ENCODE measurements at places on chromosomes 3 and 15.

DNA sequence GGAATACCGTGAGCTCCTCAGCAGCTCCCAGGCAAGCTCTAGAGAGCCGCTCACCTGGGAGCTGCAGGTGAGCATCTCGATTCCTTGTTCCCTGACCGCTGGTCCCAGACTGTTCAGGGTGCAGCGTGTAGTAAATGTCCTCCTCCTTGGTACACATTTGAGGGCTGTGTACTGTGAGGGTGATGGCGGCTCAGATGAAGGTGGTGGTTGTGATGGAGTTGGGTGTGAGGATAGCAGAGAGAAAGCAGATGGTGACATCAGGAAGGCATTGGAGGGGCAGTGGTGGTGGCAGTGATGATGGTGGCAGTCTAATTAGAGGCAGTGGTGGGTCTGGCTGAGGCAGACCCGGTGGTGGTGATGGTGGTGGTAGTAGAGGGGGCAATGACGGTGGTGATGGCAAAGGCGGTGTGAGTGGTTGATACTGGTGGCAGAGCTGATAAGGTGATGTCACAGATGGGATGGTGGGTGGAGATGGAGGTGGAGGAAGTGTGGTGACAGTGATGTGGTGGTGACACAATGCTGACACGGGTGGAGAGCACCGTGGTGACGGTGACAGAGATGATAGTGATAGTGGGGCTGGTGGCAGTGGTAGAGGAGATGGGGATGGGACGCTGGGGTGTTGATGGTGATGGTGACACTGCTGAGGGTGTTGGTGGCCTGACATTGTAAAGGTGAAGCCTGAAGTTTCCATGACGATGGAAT is at the start of gene DNAJB8:
Gene DNAJB8 (minus strand): TSS at position 51 of the 702 bp plus-strand sequence. CDS start 3,645 bp downstream, outside the sequence.
- DNase-seq, result peak; percentile 30

DNA sequence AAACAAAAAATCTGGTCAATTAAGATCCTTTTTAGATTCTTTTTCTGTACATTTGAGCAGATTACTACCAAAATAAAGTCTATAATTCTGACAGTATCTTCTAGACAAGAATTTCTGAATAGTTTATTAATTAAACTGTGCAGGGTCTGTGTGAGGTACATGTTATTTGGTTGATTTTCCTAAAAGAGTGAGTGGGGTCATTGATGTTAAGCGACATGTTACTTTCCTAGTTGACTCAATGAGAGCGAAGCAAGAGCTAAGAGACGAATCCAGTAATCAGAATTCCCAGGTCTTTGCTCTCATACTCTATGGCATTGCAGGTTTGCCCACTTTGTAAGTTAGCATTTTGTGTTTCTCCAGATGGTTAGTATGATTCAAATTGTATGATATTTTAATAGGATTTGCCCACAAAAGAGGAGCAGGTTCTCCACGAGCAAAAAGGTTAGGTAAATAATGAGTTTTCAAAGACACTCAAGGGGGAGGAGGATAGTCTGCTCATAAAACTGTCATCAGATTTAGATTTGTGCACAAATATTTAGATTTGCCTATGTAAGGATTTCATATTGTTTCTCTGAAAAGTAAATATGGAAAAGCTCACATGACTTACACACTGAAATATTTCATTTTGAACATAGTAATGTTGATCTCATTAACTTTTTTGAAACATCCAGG is 217.2 kb upstream of the CGNL1 start:
- DNase-seq, result no peak

- no peak for DNase-seq
These were observed 12.8 kb downstream of the PCSK6 start for GRCh38 chr15:101476756-101477155.

- no peak for DNase-seq
These were observed 12.7 kb downstream of the PROS1 start for GRCh38 chr3:93961026-93961425.

DNA sequence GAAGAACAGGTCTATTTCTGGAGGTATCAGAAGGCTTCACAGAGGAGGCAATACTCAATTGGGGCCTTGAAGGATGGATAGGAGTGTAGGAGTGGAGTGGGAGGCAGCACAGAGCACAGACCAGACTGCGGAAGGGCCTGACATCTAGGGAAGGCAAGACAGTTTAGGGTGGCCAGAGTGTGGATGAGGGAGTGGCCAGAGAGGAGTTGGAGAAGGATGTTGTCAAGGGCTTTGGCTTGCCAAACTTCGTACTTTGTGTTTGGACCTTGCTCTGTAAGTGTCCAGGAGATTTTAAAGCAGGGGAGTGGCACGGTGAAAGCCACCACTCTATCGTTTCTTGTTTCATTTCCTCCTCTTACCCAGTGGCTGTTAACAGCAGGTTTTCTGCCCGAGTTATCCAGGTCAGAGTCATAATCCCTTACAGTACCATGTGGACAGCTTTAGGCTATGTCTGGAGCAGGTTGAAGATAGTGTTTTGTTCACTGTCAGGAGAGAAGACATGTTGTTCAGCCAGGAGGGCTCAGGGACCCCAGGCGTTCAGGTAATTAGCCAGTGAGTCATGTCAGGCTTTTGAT is 12.3 kb downstream of the SMAD3 start:
- DNase-seq, result no peak

GRCh38 chr15:83306561-83306960 is 22.1 kb upstream of the BNC1 start:
- DNase-seq, result no peak

Data from activated naive CD4-positive, alpha-beta T cell treated with anti-CD3 and anti-CD28 coated beads for 36 hours (primary cell).